Motor neuron (in vitro differentiated cells): ENCODE measurements at places on chromosomes 2 and 18. TPM values are rescaled to one million over a fixed set of nuclear protein-coding genes. Genes with fewer than 3 reads are reported as not detected.

The CYP27A1 gene
- total RNA-seq: 48.0 and 49.2 TPM in 2 replicates

The PLCD4 gene
- 5.7 and 7.8 TPM in 2 replicates for total RNA-seq

- no peak for ATAC-seq
Observed at GRCh38 chr18:22493255-22493654, 75.5 kb upstream of the CTAGE1 start.

DNA sequence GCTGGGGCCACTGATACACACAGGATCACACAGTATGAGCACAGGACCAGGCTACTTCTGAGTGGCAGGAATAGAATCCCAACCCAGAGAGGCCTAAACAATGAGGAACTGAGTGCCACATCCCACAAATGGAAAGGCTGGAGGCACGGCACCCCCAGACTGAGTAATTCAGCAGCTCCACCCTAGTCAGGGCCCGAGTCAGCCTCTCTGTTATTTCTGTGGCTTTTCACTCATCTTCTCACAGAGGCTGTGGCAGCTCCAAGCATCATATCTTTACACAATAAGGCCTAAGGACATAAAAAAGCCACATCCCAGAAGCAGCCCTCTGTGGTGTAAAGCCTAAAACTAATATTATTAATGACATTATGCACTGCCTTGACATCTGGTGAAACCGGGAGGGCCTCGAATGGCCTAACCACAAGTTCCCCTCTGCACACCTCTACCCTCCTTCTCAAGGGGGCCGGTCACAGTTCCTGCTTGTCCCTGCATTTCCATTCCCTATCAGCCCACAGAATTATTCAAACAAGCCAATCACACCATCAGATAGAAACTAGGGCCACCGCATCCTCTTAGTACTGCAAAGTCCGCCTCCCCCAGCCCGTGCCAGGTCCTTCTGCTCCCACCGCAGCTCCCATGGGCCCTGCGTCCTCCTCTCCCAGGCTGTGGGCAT is 12.5 kb upstream of the MAL start:
- no peak for ATAC-seq

The ALPP gene
- total RNA-seq: 0.22 and 0.51 TPM in 2 replicates

GRCh38 chr2:236988690-236989624 is 96.7 kb upstream of the COPS8 start:
- peak; percentile 48 for ATAC-seq

DNA sequence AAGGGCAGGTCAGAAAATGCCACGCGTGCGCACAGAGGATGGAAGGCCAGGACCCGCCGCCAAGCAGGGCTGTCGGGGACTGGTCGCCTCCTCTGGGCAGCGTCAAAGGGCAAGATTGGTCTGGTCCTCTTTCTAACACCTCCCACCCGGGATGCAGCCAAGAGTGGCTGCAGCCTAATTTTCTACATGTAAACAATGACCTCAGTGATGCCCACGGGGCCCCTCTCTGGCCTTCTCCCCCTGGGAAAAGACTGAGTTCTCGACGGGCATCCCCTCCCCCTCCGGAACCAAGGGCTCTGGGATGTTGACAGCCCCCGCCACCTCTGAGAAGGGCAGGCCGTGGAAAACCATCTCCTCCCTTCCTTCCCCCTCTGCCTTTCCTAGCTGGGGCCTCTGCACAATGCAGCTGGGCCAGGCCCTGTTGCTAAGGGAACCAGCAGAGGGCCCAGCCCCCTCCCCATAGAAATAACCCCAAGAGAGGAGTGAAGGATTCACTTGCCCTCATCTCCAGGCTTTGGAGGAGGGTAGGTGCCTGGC is 80.0 kb upstream of the ZNF532 start:
- peak; percentile 41 for ATAC-seq

DNA sequence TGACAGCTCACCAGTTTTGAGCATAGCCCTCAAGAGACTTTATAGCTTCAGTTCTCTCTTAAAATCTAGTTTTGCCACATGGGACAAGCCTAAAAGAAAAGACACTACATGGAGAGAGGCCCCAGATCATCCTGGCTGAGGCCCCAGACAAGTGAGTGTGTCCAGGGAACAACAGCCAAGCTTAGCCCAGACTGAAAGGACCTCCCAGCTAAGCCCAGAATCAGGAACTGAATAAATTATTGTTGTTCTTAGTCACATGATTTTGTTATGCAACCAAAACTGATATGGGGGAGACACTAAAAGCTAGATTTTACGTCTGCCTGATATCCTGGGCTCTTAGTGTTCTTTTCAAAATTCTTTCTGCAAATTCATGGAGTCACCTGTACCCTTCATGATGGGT is 29.3 kb upstream of the LBH start:
- ATAC-seq: no peak

DNA sequence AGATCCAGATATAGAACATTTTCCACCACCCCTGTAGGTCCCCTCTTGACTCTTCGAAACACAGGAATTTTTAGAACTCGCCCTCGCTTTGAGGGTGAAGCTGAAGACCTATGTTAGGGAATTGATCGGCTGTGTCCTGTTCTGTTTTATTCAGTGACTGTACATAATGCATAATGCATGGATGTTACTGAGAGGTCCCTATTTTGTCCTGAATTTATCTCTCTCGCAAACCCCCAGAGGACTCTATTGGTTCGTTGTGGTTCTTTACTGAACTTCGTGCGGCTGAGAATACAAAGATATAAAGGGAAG is 431 bp upstream of the EIF5B start:
- peak; percentile 15 for ATAC-seq

DNA sequence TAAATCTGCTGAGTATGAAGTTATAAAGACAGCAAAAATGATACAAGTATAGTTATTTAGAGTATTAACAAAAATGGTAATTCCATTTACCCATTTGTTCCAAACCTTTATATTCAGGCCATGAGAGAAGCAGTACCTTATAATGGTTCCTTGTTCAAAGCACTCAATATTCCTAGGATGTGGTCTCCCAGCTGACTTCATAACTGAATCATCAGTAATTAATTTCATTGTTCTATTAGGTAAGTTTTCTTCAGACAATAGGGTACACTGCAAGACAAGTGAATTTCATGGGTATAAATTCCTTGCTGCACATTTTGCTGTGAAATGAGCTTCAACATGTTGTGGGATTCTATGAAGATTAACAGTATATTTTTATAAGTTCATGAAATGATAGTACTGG is 550.8 kb upstream of the ZEB2 start:
- no peak for ATAC-seq

- no peak for ATAC-seq
Observed at GRCh38 chr2:62321380-62322289, 125.7 kb downstream of the B3GNT2 start.

The TET3 gene
- 2.6 and 3.0 TPM in 2 replicates for total RNA-seq

DNA sequence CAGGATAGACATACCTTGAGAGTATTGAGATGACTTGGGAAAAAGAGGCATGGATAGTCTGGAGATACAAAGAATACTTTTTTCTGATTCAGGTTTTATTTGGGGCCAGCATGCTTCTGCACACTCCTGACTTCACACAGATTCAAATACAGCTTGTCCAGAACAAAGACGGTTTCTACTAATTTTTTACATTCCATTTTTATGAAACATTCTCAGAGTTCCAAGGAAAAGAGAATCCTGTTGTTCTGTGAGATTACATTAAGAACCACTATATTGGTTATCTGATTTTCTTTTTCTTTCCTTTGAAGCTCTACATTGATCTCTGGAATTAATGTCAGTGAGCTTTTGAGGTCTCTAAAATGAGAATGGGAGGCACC is 41.0 kb downstream of the PTPRM start:
- ATAC-seq: no peak

DNA sequence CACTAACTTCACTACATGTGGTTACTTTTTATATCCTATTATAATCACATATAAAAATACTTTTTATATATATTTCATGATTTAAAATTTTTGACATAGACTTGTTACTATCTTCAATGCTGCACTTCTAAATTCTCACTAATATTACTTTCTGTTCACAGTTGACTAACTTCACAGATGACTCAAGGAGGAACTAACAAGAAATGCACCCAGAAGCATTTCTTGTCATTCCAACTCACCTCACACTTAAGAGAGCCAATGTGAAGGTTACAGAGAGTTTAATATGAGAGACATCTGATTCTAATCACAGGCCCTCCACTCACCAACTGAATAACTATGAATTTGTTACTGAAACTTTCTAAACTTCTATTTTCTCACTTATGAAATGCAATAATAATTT is 399.8 kb upstream of the SLC8A1 start:
- no peak for ATAC-seq

DNA sequence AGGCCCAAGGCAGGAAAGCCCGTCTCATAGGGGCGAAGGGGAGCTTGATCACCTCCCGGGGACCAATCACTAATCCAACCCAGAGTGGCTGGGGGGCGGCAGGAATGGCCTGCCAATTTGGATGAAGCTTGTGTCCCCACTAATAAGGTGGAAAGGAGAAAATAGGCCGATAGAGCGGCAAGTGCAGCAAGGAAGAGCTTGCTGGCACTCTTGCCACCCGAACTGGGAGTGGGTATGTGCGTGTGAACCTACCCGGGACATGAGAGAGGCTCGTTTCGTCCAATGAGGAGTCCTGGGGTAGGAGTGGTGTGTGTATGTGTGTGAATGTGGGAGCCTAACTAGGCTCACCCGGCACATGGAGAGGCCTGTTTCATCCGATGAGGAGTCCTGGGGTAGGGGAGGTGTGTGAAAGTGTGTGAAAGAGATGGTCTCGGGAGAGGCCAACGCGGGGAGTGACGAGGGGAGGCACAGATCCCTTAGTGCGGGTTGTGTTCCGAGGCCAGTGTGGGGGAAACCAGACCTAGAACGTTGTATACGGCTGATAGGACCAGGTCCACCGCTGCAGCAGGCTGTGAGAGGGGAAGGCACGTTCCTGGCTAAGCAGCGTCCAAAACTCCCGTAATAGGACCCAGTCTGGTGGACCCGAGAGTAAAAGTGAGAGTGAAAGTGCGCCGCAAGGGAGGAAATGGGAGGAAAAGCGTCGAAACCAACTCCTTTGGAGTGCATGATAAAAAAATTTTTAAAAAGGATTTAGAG is 47.1 kb upstream of the SELENOI start:
- ATAC-seq: peak; percentile 54

GRCh38 chr18:36183987-36184386 is 3.3 kb upstream of the MOCOS start:
- no peak for ATAC-seq

- ATAC-seq: no peak
Observed at GRCh38 chr2:174970092-174970491, 35.1 kb downstream of the CHN1 start.

The HDAC4 gene
- total RNA-seq: 28.5 and 32.8 TPM in 2 replicates

The UGT1A10 gene
- total RNA-seq: 0.13 TPM in 1 of 2 replicates, not detected in the other

DNA sequence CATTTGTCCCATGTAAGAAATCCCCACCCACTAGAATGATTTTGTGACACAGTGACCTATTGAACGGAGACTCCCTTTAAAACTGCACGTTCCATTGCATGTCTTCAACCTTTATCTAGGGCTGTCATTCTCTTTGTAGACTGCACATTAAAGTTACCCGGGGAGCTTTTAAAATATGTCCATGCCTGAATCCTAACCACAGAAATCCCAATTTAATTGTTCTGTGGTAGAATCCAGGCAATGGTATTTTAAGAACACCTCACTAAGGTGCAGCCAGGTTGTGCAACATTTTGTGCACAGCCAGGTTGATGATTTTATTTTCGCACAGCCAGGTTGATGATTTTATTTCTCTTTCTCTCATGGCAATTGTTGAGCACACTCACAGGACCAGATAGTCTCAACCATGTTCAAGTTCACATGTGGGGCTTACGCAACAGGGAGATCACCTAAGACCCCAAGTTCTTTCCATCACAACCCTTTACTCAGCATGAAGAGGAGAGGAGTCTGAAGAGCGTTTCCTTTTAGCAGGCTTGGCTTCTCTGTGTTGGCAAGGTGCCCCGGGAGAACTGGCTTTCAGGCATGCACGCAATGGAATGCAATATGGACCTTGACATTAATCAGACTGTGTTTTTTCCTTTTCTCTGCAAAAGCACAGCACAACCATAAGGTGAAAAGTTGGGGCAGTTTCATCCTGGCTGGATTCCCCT is 467.3 kb upstream of the ETAA1 start:
- ATAC-seq: peak; percentile 25

DNA sequence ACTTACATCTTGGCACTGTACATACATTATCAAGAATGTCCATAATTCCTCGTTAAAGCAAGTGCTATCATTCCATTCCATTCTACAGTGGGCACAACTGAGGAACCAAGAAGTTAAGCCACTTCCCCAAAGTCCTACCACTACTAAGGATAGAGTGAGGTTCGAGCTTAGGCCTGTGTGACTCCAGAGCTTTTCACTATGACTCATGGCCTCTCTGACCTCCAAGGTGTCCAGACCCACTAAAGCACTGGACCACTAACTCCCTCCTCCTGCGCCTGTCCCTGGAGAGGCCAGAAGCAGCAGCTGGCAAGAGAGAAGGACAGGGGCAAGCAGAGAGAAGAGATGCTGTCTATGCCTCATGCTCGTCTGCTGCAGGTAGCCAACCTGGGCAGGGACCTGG is 117.0 kb downstream of the ZBTB7C start:
- ATAC-seq: no peak

- peak; percentile 73 for ATAC-seq
Observed at GRCh38 chr2:383178-383577, 95.3 kb upstream of the ALKAL2 start.

The CPLX4 gene
- total RNA-seq: not detected in 2 replicates

The AFF3 gene
- total RNA-seq: 7.2 and 7.8 TPM in 2 replicates

The GBX2 gene
- 7.9 TPM in 2 replicates for total RNA-seq

The PFN4 gene
- 2.2 TPM in 1 of 2 replicates, not detected in the other for total RNA-seq

DNA sequence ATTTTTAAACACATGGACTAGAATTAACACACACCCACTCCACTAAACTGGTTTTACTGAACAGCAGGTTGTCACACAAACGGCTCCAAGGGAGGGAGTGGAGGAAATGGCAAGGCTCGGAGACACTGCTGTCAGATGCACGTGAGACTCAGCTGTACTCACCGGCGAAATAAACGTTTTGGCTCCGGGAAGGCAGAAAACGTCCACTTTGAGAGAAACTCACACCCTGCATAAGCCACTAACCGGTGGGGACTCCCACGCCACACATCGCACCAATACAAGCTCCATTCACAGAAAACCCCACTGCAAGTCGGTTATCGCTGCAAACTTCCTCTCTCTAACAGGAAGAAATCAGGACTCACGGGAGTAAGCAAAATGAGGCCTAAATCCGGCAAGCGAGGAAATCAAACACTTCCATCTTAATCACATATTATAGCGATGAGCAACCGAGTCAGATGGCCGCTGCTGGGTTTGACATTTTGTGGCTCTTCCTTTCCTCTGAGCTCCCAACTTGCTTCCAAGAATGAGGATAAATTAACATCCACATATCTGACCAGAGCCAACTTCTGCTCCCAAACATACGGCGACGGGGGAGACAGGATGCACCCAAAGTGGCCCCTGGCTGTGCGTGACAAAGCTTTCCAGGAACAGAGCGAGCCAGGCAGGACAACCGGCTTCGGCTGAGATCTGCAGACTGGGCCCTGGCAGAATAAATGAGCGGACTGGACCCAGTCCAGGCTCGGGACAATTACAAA is 63.5 kb downstream of the HDAC4 start:
- ATAC-seq: no peak

GRCh38 chr2:233428008-233428407 is 73.7 kb downstream of the DGKD start:
- no peak for ATAC-seq

- no peak for ATAC-seq
Observed at GRCh38 chr2:55999790-56000189, 76.2 kb upstream of the EFEMP1 start.

The ACADL gene
- total RNA-seq: 0.05 and 0.08 TPM in 2 replicates

The RND3 gene
- 159 and 165 TPM in 2 replicates for total RNA-seq
